ENCODE measurements at places on chromosomes 6 and 20. TPM values are rescaled to one million over a fixed set of nuclear protein-coding genes. Genes with fewer than 3 reads are reported as not detected.

The MOXD1 gene
- not detected for total RNA-seq

GRCh38 chr6:143223895-143224294 lies 163.2 kb downstream of the AIG1 start:
- H3K36me3 ChIP-seq: no peaks in the 10 kb centered on the region
- no peak for DNase-seq
- H3K27me3 ChIP-seq: no peaks in the 10 kb centered on the region
- no peaks in the 10 kb centered on the region for H3K4me1 ChIP-seq

- H3K4me1 ChIP-seq: peaks cover 20% of the 10 kb centered on the region
- peaks cover 6% of the 10 kb centered on the region for H3K36me3 ChIP-seq
- no peak for DNase-seq
- no peak overlapping the region for H3K4me3 ChIP-seq
- no peak overlapping the region for H3K27ac ChIP-seq
Measured at GRCh38 chr20:5859608-5860007, 90.7 kb downstream of the TRMT6 start.

- H3K27me3 ChIP-seq: peaks cover 53% of the 10 kb centered on the region
- no peak overlapping the region for H3K27ac ChIP-seq
- DNase-seq: no peak
- H3K4me1 ChIP-seq: peaks cover 4% of the 10 kb centered on the region
- H3K4me3 ChIP-seq: no peak overlapping the region
- H3K36me3 ChIP-seq: no peaks in the 10 kb centered on the region
Measured at GRCh38 chr6:44339763-44340625, 2.5 kb upstream of the SPATS1 start.

The TSPO2 gene
- total RNA-seq: not detected

The CALHM4 gene
- total RNA-seq: not detected

The CYP39A1 gene
- total RNA-seq: not detected

DNA sequence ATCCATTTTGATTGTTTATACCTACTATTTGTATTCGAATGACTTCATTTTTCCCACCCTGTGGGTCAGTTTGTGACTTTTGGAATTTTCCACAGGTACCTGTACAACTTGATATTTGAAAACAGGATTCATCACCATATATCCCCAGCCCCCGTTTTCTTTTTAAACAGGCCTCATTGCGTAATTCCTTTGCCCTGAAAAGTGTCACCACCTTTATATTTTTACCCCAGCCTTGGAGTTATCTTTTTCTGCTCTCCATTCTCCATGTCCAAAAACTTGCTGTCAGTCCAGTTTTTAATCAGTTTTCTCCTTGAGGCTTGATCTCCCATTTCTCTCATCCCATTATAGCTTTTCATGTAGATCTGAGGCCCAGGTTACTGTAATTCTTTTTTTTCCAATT lies 16.6 kb downstream of the ZKSCAN8 start:
- no peak for DNase-seq
- H3K36me3 ChIP-seq: peaks cover 72% of the 10 kb centered on the region
- H3K27me3 ChIP-seq: no peaks in the 10 kb centered on the region
- H3K27ac ChIP-seq: no peak overlapping the region

DNA sequence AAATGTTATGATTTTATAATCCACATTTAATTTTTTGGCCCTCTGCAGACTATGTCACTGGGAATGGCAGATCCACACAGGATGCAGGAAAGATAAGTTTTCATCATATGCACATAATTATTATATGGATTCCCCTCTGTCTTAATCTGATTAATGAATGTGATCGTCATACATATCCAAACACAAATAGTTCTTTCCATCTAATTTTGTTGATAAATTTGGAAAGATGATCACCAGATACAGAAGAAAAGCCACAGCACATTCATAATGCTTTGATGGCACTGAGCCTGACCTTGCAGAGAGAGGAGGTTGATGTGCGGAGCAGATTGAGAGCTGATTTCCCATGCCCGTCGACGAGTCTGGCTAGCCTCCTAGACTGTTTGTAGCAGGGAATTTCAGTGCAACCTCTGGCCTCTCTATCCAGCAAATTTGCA lies 471.5 kb downstream of the EPM2A start:
- H3K27ac ChIP-seq: no peak overlapping the region
- no peak overlapping the region for H3K4me3 ChIP-seq
- DNase-seq: no peak
- no peaks in the 10 kb centered on the region for H3K36me3 ChIP-seq
- no peaks in the 10 kb centered on the region for H3K4me1 ChIP-seq

GRCh38 chr6:156517088-156517487 lies 260.1 kb upstream of the ARID1B start:
- no peak overlapping the region for H3K27ac ChIP-seq
- H3K4me1 ChIP-seq: no peaks in the 10 kb centered on the region
- no peak overlapping the region for H3K4me3 ChIP-seq
- H3K27me3 ChIP-seq: peaks cover 4% of the 10 kb centered on the region
- no peaks in the 10 kb centered on the region for H3K36me3 ChIP-seq

GRCh38 chr6:90204327-90205056 lies 92.2 kb downstream of the BACH2 start:
- peaks cover 20% of the 10 kb centered on the region for H3K4me1 ChIP-seq
- peaks cover 26% of the 10 kb centered on the region for H3K36me3 ChIP-seq
- no peaks in the 10 kb centered on the region for H3K27me3 ChIP-seq
- no peak overlapping the region for H3K4me3 ChIP-seq
- no peak overlapping the region for H3K27ac ChIP-seq
- no peak for DNase-seq

DNA sequence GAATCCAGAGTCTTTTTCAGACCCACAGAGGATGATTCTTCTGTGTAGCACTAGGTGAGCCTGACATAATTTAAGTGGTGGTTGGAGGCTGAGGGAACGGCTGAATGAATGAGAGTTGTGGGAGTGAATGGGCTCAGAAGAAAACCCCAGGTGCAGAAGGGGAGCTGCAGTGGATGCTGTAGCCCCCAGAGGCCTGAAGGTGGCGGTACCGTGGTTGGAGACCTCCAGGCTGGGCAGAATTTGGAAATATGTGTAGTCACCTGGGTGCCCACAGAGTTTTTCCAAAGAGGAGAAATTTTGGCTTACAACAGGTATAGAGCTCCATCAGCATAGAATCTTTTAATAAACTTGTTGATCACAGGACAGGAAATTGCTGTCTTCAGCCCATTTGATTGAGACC lies 6.5 kb upstream of the RAET1G start:
- H3K4me3 ChIP-seq: no peak overlapping the region
- no peak overlapping the region for H3K27ac ChIP-seq
- no peak for DNase-seq
- H3K4me1 ChIP-seq: peaks cover 18% of the 10 kb centered on the region

The MUC22 gene
- total RNA-seq: not detected

GRCh38 chr6:24907919-24908649 lies 27.7 kb downstream of the RIPOR2 start:
- DNase-seq: peak; percentile 52
- peaks cover 58% of the 10 kb centered on the region for H3K36me3 ChIP-seq
- no peaks in the 10 kb centered on the region for H3K27me3 ChIP-seq
- peak overlapping the region; percentile 79 for H3K4me3 ChIP-seq

The ERVFRD-1 gene
- total RNA-seq: not detected

DNA sequence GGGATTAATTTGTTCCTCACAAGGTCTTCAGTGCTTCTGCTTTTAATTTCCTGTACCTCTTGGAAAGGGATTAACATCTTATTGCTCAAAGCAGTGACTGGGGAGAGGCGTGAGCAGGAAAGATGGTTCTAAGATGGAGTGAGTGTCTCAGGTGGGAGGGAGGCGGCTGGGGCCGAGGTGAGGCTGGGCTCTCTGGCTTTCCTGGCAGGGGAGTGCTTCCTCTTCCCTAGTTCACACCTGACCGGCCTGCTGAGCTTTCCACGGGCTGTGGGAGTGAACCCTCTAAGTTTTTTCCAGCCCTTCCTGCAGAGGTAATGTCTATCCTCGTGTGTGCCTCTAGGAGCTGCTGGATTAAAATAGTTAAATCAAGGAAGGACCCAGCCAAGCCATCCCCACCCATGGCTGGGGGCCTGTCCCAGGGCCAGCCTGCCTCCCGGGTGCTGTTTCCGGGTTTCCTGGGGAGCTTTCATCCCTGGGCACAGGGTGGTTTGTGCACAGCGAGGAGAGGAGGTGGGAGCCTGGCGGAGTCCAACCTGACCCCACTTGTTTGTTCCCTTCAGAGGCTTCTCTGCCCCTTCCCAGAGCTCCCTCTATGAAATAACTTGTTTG lies 179.1 kb downstream of the TFAP2C start:
- no peak overlapping the region for H3K4me3 ChIP-seq
- no peak for DNase-seq
- no peaks in the 10 kb centered on the region for H3K27me3 ChIP-seq

The ADGRG6 gene
- 0.52 TPM for total RNA-seq

The CDH26 gene
- total RNA-seq: 1.5 TPM

GRCh38 chr6:27133281-27134227 lies 113.9 kb upstream of the PRSS16 start:
- H3K27ac ChIP-seq: no peak overlapping the region
- H3K27me3 ChIP-seq: no peaks in the 10 kb centered on the region
- DNase-seq: peak; percentile 91

DNA sequence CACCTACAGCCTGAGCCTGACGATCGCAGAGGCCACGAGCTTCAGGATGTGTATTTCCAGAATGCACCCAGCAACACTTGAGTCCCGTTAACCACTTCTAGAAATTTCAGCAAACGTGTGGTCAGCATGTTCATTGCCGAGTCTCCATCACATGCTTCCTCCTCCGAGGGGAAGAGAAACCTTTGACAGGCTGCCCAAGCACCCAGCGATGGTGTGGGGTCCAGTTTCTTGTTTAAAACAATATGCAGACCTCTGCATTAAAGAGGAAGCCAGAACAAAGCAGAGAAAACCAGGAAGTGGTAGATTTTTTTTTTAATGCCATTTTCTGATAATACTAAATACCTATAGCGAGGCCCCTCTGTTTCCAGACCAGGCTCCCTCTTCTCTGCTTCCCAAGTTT lies 71.9 kb downstream of the GNAS-AS1 start:
- peaks cover 66% of the 10 kb centered on the region for H3K27me3 ChIP-seq
- H3K4me1 ChIP-seq: no peaks in the 10 kb centered on the region
- DNase-seq: no peak
- no peaks in the 10 kb centered on the region for H3K36me3 ChIP-seq

DNA sequence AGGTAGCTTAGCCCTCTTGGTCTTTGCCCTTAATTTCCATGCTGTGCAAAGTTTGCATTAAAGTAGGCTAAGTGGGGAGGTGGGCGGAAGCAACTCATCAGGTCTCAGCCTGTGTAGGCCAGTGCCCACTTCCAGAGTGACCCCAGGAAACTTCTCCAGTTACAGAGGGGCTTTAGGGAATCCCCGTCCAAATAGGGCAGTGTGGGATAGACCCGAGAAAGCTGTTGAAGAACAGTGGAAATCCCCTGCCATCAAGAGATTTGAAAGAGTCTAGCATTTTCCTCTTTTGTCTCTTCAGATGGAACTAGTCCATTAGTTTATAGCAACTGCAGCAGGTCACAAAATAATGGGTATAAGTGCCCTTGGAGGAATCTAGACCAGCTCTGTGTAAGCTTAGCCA lies 20.2 kb downstream of the SF3B5 start:
- H3K4me1 ChIP-seq: peaks cover 4% of the 10 kb centered on the region
- H3K36me3 ChIP-seq: no peaks in the 10 kb centered on the region
- no peak overlapping the region for H3K27ac ChIP-seq
- H3K4me3 ChIP-seq: no peak overlapping the region

DNA sequence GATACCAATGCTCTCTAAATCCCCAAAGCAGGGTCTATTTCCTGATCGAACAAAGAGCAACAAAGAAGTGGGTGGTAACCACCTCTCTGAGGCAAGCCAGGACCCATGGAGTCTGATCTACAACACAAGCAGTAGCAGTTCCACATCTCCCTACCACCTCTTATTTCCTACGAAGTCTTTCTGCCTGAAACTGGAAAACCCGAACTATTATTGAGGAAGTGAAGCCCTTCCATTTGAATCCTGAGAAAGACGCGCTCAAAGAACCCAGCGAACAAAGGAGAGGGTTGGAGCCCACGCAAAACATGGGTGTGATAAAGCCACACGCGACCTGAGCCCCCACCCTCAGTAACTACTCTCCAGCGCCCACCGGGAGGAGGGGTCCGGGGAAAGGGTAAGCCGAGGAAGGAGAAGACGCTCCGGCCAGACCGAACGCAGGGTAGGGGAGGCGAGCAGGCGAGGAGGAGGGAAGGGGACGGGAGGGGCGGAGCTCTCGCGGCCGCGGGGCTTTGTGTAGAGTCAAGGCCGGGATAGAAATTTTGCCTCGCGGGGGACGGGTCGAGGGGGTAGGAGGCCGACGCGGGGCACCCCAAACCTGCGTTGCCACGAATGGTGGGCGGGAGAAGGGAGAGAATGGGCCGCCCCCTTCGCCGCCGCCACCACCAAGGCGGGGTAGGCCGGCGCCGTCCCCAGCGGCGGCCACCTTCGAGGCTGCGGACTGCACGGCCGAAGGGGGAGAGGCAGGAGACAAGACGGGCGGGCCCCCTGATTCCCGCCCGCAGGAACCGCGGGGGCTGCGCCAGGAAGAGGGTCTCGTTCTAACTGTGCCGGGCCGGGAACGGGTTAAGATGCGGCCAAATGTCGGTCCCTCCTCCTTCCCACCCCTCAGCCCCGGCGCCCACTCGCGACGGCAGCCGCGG lies 802 bp downstream of the HDAC2 start:
- H3K27ac ChIP-seq: peak overlapping the region; percentile 89
- H3K4me1 ChIP-seq: peaks cover 29% of the 10 kb centered on the region
- DNase-seq: peak; percentile 68
- H3K27me3 ChIP-seq: no peaks in the 10 kb centered on the region

The CLDN20 gene
- not detected for total RNA-seq

The ACTL10 gene
- 3.9 TPM for total RNA-seq

The TREM2 gene
- not detected for total RNA-seq

The CRISP3 gene
- total RNA-seq: not detected

All from activated CD8-positive, alpha-beta memory T cell treated with anti-CD3 and anti-CD28 coated beads, Interleukin-2, amount 10 ng/mL, durations not matched to agents 7 days and 5 days (primary cell).